ENCODE measurements at places on chromosomes 12 and 14. TPM values are rescaled to one million over a fixed set of nuclear protein-coding genes. Genes with fewer than 3 reads are reported as not detected.

DENND5B gene
- total RNA-seq = 28.6 TPM

- no peak for DNase-seq
These were observed 4.9 kb upstream of the GPR132 start for GRCh38 chr14:105069871-105070759.

GRCh38 chr12:26290565-26290964, 95.2 kb downstream of the SSPN start:
- no peak for DNase-seq

TDRD9 gene
- not detected for total RNA-seq

DNA sequence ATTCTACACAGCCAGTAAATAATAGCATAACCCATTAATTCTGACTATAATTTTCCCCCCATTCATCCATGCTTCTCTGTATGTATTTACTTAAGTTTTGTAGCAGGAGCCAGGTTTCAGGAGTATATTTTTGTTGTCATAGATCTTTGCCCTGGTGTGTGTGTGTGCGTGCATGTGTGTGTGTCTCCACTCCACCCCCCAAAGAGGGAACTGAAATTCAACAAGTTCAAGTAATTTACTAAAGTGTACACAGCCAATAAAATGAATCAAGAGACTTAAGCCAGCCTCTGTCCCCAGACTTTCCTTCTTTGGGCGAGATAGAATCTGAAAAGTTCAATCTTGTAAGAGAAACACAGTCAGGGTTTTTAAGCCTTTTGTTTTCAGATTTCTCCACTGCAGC, 792.0 kb downstream of the MED13L start:
- no peak for DNase-seq

DNA sequence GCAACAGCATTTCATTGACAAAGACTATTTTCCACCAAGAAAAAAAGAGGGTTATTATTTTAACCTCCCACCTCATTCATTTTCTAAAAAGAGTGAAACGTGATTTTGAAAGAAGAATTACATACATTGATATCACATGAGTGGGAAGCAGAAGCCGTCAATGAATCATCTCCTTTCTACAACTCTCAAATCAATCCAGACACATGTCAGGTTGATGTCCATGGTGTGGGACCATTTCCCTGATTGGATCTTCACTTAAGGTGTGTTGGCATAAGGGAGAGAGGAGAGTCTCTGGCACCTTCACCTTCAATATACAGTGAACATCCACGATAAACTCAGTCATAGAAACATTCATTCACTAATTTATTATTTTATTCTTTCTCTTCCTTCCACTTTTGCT, 1095.1 kb downstream of the BCL11B start:
- no peak for DNase-seq

DNA sequence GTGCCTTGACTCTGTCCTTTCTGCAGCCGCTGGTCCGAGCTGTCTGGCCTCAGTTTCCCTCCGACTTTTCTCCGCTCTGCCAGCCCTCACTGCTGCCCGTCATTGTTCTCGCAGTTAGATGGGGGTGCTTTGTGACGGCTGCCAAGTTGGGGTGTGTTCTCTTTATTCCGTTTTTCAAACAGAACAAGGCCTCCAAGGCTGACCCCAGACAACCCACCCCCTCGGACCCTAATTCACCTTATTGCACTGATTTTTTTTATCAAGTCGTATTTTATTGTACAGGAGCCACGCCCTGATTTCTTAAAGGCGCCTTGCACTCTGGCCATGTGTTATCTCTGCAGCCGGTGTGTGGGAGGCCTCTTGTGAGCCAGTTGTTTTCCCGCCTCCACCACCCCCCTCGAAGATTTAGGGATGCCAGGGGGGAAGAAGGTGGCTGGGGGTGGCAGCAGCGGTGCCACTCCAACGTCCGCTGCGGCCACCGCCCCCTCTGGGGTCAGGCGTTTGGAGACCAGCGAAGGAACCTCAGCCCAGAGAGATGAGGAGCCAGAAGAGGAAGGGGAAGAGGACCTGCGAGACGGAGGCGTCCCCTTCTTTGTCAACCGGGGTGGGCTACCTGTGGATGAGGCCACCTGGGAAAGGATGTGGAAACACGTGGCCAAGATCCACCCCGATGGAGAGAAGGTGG, 1.3 kb downstream of the VASH1 start:
- no peak for DNase-seq

DNA sequence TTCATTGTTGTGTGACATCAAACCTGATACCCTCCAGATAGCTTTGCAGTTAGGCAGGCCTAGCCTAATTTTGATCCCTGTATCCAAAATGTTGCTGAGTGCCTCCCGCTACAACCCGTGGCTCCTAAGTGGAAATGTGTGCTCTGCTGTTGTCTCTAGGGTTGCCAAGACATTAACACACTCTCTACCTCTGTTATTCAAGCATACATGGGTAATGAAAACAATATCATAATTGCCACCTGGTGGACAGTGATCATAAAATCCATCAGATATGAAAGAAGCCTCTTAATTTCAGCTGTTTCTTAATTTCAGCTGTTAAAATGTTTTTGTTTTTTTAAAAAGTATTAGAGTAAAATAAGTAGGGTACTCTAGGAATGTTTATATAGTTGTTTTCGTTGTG, 93.5 kb downstream of the PLEKHA5 start:
- DNase-seq = no peak

CFAP251 gene
- 3.4 TPM for total RNA-seq

RERG gene
- total RNA-seq = 120 TPM

GRCh38 chr14:26289891-26290486, 307.8 kb downstream of the NOVA1 start:
- no peak for DNase-seq
